ENCODE measurements at places on chromosomes 6 and 20.

GRCh38 chr6:168537540-168537884, 96.5 kb downstream of the SMOC2 start:
- no peak overlapping the region for H3K27ac ChIP-seq
- peaks cover 5% of the 10 kb centered on the region for H3K27me3 ChIP-seq
- H3K4me3 ChIP-seq: no peak overlapping the region
- no peaks in the 10 kb centered on the region for H3K36me3 ChIP-seq
- peaks cover 12% of the 10 kb centered on the region for H3K4me1 ChIP-seq

DNA sequence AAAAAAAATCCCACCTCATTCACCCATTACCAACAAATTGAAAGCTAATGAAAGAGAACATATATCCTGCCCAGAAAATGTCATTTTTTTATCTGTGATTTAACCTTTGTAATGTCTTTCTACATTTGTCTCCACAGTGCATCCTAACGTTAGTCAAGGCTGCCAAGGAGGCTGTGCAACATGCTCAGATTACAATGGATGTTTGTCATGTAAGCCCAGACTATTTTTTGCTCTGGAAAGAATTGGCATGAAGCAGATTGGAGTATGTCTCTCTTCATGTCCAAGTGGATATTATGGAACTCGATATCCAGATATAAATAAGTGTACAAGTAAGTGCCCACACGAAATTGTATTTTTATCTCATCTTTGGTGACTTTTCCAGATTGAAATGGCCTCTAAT, 30.0 kb downstream of the RSPO3 start:
- no peak for DNase-seq
- no peak overlapping the region for H3K4me3 ChIP-seq
- no peaks in the 10 kb centered on the region for H3K27me3 ChIP-seq
- no peaks in the 10 kb centered on the region for H3K36me3 ChIP-seq
- H3K4me1 ChIP-seq: no peaks in the 10 kb centered on the region
- no peak overlapping the region for H3K27ac ChIP-seq

DNA sequence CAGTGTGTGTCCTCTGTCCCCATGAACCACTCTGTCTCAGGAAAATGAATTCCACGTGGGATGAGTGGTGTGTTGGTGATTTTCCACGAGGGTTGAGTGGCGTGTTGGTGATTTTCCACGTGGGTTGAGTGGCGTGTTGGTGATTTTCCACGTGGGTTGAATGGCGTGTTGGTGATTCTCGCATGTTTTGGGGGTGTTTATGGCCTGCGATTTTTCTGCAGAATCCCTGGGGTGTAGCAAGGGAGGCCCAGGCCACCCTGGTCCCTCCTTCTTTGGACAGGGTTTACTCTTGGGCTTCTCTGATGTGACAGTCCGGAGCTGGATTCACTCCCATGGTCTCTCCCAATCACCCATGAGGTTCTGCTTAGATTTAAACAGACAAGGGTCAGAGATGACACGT, 90.6 kb upstream of the FRMD1 start:
- H3K4me1 ChIP-seq: peaks cover 5% of the 10 kb centered on the region
- DNase-seq: no peak
- H3K27ac ChIP-seq: no peak overlapping the region
- no peaks in the 10 kb centered on the region for H3K27me3 ChIP-seq

DNA sequence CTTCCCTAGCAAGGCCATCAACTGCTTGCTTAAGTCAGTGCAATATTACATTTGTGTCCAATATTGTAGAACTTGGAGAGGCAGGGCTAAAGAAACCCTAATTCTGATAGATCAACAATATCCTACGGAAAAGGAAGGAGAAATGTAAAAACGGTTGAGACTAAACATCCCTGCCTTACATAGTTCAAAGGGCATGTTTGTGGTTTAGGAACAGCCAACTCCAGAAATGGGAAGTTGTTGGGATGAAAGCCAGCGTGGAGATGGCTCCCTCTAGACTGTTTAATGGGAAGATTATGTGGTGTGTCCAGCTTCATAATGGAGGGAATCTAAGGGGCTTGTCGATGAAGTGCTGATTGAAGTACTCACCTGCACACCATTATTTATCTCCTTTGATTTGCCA, 145.3 kb upstream of the TENT5A start:
- no peaks in the 10 kb centered on the region for H3K27me3 ChIP-seq
- H3K4me1 ChIP-seq: peaks cover 25% of the 10 kb centered on the region
- no peaks in the 10 kb centered on the region for H3K36me3 ChIP-seq
- peak overlapping the region; percentile 47 for H3K27ac ChIP-seq

DNA sequence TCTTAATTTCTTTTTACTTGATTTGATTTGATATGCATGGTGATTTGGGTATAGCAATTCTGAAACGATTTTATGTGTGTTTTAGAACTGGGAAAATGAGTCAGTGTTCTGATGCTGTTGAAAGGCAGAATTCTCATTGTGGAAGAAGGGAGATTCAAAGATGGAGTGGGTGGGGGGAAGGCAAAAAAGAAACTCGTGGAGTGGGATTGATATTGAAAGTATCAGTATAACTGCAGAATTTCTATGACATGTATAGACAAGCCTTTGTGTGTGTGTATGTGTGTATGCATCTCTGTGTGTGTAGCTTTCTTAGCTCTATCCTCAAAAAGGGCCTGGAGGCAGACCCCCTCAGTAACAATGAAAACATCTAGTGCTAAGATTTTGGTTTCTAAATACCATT, 184.3 kb upstream of the OLIG3 start:
- H3K36me3 ChIP-seq: no peaks in the 10 kb centered on the region
- H3K4me1 ChIP-seq: no peaks in the 10 kb centered on the region
- no peak overlapping the region for H3K4me3 ChIP-seq
- no peak overlapping the region for H3K27ac ChIP-seq
- no peaks in the 10 kb centered on the region for H3K27me3 ChIP-seq

DNA sequence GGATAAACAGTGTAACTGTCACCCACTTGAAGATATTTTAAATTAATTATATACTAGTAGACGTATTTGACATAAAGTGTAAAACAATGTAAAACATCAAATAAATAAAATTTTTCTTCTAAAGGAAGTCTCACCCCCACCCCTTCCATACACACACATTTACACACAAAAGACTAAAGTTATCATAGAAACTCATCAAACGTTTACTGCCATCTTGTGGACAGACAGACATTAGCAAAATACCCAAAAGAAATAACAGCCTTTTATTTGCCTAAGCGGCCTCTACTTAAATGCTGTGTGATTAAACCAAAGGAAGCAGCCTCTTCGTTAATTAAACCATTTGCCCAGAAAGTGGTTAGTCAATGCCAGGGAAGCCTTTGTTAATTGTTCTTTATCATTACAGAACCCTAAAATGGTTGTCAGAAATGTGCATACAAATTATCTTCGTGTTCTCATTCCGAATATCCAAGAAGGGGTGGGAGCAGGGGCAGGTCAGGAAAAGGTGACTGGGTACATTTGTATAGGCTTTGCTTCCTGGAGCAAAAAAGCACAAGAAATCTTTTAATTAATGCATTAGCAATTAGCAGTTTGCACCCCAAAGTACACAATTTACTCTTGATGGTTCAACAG, 176.2 kb upstream of the SASH1 start:
- H3K36me3 ChIP-seq: no peaks in the 10 kb centered on the region
- H3K4me1 ChIP-seq: no peaks in the 10 kb centered on the region
- no peaks in the 10 kb centered on the region for H3K27me3 ChIP-seq
- peak; percentile 66 for DNase-seq
- H3K4me3 ChIP-seq: no peak overlapping the region

GRCh38 chr20:24102749-24103333, 114.3 kb upstream of the GGTLC1 start:
- H3K4me3 ChIP-seq: no peak overlapping the region
- H3K36me3 ChIP-seq: no peaks in the 10 kb centered on the region
- H3K27ac ChIP-seq: no peak overlapping the region
- no peak for DNase-seq
- peaks cover 5% of the 10 kb centered on the region for H3K4me1 ChIP-seq

DNA sequence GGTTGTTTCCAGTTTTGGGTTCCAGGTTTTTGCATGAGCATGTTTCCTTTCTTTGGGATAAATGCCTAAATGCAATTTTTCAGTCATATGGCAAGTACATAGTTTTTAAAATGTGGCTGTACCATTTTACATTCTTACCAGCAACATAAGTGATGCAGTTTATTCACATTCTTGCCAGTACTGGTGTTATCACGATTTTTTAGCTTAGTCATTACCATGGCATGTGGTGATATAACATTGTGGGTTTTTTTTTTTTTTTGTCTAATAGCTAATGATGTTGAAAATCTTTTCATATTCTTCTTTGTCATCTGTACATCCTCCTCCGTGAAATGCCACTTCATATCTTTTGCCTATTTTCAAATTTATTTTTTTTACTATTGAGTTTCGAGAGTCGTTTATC, 2.9 kb upstream of the TDRD6 start:
- H3K4me3 ChIP-seq: no peak overlapping the region
- DNase-seq: no peak
- H3K4me1 ChIP-seq: no peaks in the 10 kb centered on the region
- H3K36me3 ChIP-seq: no peaks in the 10 kb centered on the region
- H3K27me3 ChIP-seq: no peaks in the 10 kb centered on the region
- no peak overlapping the region for H3K27ac ChIP-seq
